Activated naive CD4-positive, alpha-beta T cell (primary cell): ENCODE measurements at places on chromosomes 11 and 22.
A peak's percentile ranks its signal among the peaks of the same experiment; 100 is the strongest.

DNA sequence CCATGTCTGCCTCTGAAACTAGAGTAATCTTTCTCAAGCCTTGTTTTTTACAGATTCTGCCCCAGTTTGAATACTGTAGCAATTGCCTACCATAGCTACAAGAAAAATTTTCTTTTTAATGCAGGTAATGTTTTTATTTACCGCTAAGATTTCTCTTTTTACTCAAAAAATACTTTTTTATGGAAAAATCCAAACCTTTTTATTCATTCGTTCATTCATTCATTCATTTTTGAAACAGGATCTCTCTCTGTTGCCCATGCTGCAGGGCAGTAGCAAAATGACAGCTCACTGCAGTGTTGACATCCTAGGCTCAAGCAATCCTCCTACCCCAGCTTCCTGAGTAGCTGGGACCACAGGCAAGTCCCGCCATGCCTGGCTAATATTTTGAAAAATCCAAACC is 2.7 kb upstream of the CPT1A start:
- DNase-seq, result no peak

DNA sequence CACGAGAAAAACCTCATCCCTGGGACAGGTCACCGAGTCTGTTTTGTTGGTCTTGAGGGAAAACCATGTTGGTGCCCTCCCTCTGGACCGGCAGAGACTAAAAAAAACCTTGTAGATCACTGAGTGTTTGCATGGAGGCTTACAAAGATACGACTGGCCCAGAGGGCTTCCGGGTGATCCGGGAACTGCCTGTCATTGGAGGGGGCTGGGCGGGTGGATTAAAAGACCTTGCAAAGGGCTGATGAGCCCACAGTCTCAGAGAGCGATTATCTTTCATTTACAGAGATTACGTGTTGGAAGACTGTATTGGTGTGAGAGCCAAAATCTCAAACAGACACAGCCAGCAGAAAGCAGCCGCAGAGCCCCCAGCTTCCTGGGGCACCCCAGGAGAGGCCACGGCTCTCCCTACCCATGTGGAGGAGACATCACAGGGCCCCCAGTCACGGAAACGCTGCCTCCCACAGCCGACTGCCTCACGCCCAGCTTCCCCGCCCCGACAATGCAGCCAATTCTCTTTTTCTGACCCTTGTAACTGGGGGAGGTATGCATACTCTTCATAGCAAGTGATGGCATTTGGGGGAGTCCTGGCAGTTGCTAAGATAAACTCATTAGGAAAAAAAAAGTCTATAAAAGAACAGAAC is 426.4 kb downstream of the CTTN start:
- no peak for DNase-seq

DNA sequence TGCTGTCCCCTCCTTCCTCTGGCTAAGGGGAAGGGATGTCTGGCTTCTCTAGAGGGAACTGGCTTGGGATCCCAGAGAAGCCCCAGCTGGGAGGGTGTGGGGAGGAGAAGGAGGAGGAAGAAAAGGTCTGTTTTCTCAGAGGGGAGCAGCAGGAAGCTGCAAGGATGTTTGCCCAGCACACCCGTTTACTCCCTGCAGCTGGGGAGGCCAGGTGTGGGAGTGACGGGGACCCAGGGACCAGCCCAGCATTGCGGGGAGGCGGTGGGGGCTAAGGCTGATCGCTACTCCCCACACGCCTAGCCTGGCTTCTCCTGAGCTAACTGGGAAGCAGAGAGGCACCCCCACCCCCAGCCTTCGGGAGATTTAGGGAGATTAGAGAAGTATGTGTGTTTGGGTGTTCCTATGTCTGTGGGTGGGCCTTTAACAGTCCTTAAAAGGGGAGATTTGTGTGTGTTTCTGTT is 3.9 kb downstream of the CREB3L1 start:
- DNase-seq, result no peak

GRCh38 chr22:44661659-44662569 is 40.1 kb upstream of the PRR5 start:
- DNase-seq, result no peak

- DNase-seq, result no peak
Observed at GRCh38 chr11:59770319-59770718, 15.1 kb downstream of the STX3 start.

DNA sequence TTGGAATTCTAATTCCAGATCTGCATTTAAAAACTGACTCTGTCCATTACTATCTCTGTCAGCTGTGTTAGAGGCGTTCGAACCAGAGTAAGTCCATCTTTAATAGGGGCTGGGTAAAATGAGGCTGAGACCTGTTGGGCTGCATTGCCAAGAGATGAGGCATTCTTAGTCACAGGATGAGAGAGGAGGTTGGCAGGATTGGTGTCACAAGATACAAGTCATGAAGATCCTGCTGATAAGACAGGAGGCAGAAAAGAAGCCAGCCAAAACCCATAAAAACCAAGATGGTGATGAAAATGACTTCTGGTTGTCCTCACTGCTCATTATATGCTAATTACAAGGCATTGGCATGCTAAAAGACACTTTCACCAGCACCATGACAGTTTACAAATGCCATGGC is 356.3 kb upstream of the ISX start:
- DNase-seq, result no peak

DNA sequence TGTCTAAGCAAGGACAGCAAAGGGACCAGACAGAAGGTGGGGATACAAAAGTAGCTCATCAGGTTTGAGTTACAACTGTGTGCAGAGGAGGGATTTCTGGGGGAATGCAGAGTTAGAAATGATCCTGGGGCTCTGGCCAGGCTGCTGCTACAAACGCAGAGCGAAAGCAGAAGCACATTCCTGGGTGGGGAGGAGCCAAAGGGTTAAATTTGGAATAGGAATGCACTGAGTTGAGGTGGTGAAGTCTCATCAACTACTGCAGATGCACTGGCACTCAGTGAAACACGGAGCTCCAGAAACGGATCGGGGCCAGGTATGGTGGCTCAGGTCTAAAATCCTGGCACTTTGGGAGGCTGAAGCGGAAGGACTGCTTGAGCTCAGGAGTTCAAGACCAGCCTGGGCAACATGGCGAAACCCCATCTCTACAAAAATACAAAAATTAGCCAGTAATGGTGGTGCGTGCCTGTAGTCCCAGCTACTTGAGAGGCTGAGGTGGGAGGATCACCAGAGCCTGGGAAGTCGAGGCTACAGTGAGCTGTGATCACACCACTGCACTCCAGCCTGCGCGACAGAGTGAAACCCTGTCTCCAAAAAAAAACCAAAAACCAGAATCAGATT is 3.2 kb downstream of the CHKA start:
- no peak for DNase-seq

GRCh38 chr11:133819746-133820315 is 25.5 kb downstream of the SPATA19 start:
- no peak for DNase-seq

DNA sequence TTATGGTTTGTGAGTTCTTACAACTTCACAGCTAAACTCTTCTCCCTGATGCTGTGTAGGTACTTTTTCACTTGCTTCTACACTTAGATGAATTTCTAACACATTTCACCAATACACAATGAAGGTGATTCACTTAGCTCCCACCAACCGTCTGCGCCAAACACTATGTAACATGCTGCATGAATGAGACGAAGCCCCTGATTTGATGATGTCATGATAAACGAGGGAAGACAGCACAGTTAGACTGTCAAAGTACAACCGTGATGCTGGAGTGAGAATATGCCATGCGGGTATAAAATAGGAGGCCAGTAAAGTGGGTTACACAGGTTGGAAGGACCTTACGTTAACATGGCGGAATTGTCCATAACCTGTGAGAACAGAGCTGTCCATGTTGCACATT is 100.8 kb downstream of the KCNA4 start:
- no peak for DNase-seq

DNA sequence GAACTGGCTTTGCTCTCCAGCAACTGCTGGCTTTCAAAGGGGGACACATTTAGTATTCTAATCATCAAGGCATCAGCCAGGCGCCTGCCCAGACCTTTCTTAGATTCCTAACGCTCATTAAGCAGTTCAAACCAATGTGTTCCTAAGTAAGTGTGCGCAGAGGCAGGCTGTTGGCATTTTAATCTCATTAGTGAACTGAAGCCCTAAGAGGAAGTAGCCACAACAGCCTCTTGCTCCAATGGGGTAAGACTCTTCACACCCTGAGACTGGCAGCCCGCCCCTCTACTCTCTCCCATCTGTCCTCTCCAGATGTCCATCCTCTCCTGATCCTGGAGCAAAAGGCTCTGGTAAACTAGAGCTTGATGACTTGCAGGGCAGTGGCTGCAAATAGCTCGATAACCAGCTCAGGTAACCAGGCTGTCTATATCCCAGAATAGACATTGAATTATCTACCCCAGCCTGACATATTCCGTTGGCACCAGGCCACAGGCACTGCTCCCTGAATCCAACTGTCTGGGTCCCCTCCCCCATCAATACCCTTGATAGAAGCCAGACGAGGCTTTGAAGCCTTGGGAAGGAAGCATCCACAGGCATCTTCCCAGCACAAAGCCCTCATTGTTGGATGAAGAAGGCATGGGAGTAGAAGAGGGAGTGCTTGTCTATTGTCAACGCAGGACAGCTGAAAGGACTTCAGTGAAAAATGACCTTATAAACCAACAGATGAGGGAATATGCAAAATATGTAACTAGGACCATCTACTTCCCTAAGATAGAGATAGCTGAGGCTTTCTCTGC is 321.1 kb downstream of the TENM4 start:
- no peak for DNase-seq

- DNase-seq, result no peak
Observed at GRCh38 chr11:92246630-92247029, 22.0 kb downstream of the FAT3 start.

DNA sequence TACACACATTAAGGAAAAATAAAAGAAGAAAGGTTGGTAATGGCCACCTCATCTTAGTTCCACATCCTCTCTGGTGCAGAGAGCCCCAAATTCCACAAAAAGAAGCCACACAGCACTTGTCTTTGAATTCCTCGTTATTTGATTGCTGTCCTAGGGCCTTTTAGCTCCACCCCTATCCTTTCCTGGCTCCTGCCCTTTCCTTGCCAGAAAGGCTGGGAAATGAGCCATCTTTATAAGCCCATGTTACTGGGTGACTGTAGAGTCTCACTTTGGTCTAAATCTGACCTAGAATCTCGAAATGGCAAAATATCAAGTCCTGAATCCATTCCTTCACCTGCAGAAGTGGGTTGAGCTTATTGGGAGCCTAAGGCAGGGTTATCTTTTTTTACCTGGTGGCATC is 4.3 kb upstream of the TMEM132A start:
- no peak for DNase-seq

- DNase-seq, result peak; percentile 99
Observed at GRCh38 chr22:29267858-29268510, at the start of the genes EWSR1 and RHBDD3. TSS of gene EWSR1 (plus strand) at chr22:29268268. CDS start at chr22:29268337, 69 bp downstream. TSS of gene RHBDD3 (minus strand) at chr22:29267981. CDS start at chr22:29265626, 2,355 bp downstream.

- no peak for DNase-seq
Observed at GRCh38 chr22:24696551-24697001, 77.9 kb downstream of the PIWIL3 start.

- no peak for DNase-seq
Observed at GRCh38 chr11:107824668-107825369, 33.8 kb downstream of the SLC35F2 start.

DNA sequence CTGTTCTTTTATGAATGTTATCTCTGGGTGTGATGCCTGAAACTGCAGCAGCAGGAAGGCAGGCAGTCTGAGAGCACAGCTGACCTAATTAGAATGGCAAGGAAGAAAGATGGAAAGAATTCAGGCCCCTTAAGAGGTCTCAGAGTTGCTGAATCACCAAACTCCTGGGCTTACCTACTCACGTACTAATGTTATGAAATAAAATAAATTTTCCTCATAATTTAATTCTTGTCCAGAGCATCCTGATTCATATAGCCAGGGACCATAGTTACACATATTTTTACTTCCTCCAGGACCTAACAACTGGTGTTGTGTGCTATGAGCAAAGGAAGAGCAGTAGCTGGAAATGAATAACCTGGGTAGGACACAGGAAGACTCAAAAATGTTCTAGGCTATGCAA is 41.9 kb downstream of the SNX19 start:
- DNase-seq, result no peak

- DNase-seq, result no peak
Observed at GRCh38 chr22:27352426-27352825, 449.1 kb downstream of the MN1 start.

DNA sequence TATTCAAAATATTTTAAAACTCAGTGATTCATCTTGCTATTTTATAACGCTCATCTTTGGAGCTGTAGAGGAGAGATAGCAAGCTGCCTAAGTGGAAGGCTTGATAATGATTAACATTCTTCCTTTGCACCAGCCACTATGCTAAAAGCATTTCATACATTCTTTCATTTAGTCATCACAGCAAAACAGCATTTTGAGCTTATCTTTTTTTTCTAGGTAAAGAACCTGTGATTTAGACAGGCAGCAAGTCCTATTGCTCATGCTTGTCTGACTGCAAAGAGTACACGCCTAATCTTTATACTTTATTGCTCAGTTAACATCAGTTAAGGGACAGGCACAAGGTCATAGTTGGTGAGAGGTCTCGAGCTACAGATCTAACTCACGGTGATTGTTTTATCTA is 713.1 kb upstream of the ARHGAP42 start:
- DNase-seq, result no peak

DNA sequence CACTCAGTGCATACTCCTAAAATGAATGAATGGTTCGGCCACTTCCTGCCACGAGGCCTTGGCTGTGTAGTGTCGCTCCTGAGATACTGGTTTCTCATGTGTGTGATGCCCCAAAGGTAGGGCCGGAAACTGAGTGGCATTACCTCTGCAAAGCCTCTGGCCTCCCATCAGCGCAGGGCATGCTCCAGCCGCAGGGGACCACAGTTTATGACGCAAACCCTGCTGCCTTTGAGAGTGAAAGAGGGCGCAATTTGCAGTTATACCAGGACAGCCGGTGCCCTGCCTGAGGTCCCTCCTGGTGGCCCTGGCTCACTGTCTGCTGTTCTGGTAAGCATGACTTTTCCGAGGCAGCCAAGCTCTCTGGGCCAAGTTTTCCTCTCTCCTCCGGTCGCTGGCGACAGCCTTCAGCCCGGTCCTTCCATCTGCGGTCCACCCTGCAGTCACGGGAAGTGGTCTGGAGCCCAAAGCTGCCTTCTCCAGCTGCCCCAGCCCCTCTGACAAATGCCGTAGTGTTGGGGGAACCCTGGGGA is 2.4 kb upstream of the FGF3 start:
- DNase-seq, result no peak

GRCh38 chr11:73453562-73453961 is 77.4 kb downstream of the RELT start:
- DNase-seq, result no peak

- no peak for DNase-seq
Observed at GRCh38 chr11:19766206-19766605, 53.6 kb downstream of the NAV2 start.

GRCh38 chr11:58596621-58597020 is 17.8 kb downstream of the ZFP91 start:
- DNase-seq, result no peak

DNA sequence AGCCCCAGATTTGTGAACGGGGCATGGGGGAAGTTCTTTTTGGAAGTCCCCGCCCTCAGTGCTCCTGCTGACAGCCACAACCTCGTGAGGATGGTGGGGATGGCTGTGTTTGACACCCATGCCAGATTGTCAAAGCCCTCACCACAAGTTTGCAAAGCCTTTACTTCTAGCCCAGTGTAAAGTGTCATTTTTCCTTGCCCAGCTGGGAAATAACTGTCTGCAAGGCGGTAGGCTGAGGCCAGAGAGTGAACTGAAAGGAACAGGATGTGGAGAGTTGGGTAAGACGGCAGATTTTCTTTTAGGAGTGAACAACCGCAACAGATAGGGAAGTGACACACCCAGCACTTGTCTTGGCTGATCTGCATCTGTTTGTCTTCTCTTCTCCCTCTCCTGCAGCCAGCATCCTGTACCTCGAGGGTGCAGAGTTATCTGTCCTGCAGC is 13.6 kb downstream of the IL17RA start:
- no peak for DNase-seq

- no peak for DNase-seq
Observed at GRCh38 chr11:4672470-4672869, 25.2 kb downstream of the OR51E2 start.
